ENCODE measurements at places on chromosomes 4 and X.

GRCh38 chrX:49912086-49912485 is 10.3 kb upstream of the CLCN5 start:
- peak; percentile 48 for DNase-seq

DNA sequence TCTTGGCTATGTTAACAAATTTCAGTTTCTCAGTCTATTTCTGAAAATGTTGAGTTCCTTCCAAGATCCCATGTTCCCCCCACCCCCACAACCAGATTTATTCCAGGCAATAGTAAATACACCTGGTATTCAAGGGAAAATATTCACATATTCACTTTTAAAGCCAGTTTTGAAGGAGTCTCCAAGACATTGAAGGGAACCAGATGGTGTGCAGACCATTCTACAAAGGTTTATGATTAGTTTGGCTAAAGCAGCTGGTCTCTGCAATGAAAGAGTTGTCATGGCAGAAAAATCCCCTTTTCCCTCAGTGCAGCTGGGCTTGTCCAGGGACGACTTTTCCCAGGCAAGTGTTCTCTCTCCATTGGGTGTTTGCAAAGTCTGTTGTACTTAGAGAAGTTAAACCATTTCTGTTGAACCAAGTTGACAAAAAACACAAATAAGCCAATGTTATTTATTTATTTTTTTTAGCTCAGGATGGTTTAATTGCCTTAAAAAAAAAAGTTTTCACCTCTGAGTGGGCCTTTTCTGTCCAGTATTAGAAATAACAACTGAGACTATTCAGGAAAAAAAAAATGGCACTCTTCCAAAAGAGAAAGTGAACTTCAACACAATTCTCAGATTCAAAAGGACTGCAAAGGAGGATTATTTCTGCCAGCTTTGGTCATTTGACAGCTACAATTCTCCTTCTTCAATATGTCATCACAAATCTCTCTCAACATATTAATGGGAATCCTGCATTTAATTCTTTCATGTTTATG is 410.6 kb downstream of the IL1RAPL1 start:
- DNase-seq, result no peak

- peak; percentile 0 for DNase-seq
Measured at GRCh38 chrX:10831716-10832502, 211.5 kb upstream of the MID1 start.

DNA sequence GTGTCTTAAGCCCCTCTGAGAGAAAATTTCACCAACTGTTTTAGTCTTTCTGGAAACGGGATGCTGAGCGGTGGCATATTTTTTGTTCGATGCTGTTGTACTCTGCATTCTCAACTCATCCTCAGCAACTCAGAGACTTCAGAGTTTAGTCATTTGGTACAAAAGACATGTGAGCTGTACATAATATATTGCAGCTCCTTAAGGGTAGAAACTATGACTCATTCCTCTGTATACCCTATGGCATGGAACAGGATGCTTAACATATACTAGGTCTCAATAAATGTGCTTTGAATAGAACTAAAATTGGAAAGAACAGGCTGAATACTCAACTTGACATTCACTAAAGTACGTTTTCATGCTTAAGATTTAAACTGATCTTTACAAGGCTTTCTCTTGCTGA is 130.5 kb upstream of the SLITRK2 start:
- DNase-seq, result no peak

GRCh38 chrX:107197319-107197718 is 8.9 kb downstream of the NUP62CL start:
- no peak for DNase-seq

GRCh38 chr4:136864604-136865185 is 667.6 kb downstream of the PCDH18 start:
- peak; percentile 79 for DNase-seq

DNA sequence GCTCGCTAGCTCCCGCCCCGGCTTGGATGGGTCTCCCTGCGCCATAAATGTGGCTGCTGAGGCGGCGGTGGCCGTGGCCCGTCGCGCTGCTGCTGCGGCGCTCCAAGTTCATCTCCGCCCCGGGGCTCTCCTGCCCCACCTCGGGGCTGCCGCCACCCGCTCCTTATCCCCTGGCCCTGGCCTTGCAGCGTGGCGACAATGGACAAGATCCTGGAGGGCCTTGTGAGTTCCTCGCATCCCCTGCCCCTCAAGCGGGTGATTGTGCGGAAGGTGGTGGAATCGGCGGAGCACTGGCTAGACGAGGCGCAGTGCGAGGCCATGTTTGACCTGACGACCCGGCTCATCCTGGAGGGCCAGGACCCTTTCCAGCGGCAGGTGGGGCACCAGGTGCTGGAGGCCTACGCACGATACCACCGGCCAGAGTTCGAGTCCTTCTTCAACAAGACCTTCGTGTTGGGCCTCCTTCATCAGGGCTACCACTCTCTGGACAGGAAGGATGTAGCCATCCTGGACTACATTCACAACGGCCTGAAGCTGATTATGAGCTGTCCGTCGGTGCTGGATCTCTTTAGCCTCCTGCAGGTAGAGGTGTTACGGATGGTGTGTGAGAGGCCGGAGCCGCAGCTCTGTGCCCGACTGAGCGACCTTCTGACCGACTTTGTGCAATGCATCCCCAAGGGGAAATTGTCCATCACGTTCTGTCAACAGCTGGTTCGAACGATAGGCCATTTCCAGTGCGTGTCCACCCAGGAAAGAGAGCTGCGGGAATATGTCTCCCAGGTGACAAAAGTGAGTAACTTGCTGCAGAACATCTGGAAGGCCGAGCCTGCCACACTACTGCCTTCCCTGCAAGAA is 763 bp downstream of the USP38 start:
- DNase-seq, result peak; percentile 56

GRCh38 chr4:157821814-157822213 is 351.0 kb downstream of the GASK1B start:
- DNase-seq, result no peak

- no peak for DNase-seq
Measured at GRCh38 chrX:86061407-86061806, 14.0 kb upstream of the CHM start.

GRCh38 chr4:18529482-18529881 is 507.9 kb upstream of the LCORL start:
- peak; percentile 69 for DNase-seq

DNA sequence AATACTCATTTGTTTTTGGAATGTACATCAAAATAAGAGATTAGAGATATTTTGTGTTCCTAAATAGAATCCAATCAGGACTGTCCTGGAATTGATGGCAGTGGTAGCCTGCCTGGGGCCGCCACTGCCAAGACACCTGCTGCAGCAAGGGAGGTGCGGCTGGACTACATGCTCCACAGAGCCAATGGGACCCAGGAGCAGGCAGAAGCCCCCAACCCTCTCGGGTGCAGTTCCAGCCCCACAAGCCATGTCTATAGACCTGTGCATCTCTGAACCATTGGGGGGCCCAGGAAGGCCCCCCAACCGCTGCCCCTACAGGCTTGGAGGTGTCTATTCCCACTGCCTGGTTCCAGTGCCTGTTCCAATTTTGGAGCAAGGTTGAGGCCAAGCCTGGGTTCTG is 1524.3 kb downstream of the PCDH18 start:
- DNase-seq, result no peak

GRCh38 chrX:24805201-24805600 is 111.5 kb downstream of the POLA1 start:
- no peak for DNase-seq

- DNase-seq, result peak; percentile 49
Measured at GRCh38 chrX:110741213-110741796, 54.3 kb downstream of the CHRDL1 start.

- DNase-seq, result no peak
Measured at GRCh38 chrX:22365460-22365859, 92.7 kb downstream of the CBLL2 start.

DNA sequence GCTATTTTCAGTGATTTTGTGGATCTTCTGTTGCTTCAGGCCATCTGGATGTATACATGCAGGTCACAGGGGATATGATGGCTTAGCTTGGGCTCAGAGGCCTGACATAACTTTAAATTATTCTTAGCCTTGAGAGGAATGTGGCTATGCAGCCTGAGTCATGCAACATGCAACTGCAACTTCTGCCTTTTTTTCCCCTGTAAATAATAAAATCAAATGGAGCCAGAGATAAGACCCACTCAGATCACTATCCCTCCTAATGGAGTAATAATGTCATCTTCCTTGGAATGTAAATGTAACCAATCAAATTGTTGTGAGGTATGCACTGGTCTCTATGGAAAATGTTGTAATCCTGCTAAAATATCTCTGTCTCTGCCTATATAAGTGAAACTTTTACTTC is 54.9 kb downstream of the MAGEB17 start:
- DNase-seq, result no peak

DNA sequence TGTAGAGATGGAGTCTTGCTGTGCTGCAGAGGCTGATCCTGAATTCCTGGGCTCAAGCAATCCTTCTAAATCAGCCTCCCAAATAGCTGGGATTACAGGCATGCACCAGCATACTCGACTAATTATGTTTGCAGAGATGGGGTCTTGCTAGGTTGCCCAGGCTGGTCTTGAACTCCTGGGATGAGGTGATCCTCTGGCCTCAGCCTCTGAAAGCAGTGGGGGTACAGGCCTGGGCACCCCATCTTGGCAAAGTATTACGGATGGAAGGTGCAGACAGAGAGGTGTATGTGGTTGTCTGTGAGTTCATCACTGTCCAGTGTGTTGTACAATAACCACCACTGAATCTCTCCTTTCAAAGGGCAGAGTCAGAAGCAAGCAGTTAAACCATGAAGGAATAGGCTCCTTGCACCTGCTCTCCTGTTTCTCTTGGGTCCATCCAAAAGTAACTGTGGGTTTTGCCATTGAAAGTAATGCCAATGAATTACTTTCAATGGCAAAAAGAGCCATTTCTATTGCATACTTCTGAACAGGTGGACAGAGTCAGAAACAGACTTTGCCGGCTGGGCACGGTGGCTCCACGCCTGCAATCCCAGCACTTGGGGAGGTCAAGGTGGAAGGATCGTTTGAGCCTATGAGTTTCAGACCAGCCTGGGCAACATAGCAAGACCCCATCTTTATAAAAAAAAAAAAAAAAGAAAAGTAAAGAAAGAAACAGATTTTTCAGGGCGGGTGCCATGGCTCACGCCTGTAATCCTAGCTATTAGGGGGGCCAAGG is 7.0 kb upstream of the AKAP17A start:
- no peak for DNase-seq

DNA sequence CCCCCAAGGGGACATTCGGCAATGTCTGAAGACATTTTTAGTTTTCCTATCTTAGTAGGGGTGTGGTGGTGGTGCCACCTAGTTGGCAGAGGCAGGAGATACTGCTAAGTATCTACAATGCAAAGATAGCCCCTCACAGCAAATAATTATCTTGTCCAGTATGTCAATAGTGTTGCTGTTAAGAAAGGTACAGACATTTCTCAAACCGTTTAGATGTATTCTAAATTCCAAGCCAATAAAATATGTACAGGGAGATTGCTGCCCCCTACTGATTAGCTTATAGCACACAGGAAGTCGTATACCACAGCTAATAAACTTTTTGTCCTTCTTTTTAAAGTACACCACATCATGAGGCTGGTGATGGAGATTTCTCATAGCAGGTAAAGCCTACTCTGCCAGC is 260.5 kb downstream of the TMA16 start:
- DNase-seq, result peak; percentile 58

GRCh38 chrX:150216716-150217115 is 146.4 kb upstream of the MAMLD1 start:
- DNase-seq, result no peak

DNA sequence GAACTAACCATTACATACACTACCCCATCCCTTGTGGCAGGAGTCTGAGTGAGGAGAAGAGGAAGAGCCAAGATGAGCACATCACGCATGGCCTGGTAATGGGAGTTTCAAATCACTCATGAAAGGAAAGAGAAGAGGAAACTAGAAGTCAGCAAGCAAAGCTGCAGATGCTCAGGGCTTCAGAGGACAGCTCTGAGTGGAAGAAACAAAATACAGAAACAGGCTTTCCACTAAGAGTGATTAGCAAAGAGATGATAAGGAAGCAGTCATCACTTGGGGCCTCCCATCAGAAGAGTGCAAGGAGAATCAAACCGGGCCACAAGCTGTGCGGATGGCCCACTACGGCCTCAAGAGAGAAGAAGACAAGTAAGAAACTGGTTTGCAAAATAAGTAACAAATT is 25.6 kb downstream of the KDR start:
- no peak for DNase-seq

DNA sequence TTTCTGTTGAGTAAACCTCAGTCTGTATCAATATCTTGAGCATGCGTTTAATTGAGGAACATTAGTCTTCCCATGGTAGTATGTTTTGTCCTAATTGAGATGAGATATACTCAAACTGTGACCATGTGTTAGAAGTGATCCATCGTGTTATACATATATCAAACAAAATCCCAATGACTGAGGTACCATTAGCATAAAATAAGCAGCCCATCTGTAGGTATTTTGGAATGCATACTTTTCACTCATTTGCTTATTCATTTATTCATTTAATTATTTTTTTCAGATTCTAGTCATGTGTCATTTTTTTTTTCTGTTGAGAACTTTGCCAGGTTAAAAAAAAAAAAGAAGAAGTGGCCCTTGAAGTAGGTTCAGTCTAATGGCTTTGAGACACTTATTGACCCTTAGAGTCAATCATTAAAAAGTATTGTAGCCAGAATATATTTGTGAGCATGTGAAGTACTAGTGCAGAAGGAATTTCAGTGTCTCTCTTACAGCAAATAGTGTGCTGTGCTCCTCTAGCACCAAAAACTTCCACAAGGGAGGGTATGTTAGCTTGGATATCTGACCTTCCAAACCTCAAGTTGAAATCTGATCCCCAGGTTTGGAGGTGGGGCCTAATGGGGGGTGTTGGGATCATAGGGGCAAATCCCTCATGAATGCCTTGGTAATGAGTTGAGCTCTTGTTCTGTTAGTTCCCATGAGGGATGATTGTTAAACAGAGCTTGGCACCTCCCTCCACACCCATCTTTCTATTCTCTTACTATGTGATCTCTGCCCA is 130.8 kb upstream of the NPY2R start:
- no peak for DNase-seq

DNA sequence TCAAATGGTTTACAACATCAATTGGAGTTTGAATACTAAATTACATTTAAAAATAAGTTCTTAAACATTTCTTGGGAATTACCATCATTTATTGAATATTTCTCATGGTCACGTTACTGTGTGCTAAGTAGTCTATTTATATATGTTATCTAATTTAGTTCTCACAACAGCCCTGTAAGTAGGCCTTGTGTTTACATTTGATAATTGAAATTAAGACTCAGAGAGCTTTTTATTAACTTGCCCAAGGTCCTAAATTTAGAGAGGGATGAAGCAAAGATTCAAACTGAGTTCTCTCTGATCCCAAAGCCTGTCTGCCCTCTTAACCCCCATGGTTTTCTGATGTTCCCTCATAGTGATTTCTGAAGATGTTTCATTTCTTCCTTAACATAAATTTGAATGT is 103.7 kb downstream of the CEP135 start:
- no peak for DNase-seq

- no peak for DNase-seq
Measured at GRCh38 chr4:113745711-113746110, 15.8 kb downstream of the CAMK2D start.

DNA sequence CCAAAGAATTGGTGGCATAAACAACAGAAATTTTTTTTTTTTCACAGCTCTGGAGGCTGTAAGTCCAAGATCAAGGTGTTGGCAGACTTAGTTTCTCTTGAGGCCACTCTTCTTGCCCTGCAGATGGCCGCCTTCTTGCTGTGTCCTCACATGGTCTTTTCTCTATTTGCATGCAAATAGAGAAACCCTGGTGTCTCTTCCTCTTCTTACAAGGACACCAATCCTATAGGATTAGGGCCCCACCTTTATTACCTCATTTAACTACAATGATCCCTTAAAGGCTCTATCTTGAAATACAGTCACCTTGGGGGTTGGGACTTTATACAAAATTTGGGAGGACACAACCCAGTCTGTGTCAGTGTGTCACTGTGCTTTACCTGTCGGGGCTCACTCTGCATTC is 175.4 kb upstream of the PGRMC2 start:
- no peak for DNase-seq
